Fibroblast of villous mesenchyme (primary cell): ENCODE measurements at places on chromosomes 4 and X. TPM values are rescaled to one million over a fixed set of nuclear protein-coding genes. Genes with fewer than 3 reads are reported as not detected.

Gene PPARGC1A
- total RNA-seq = 0.32 and 0.86 TPM in 2 replicates

Gene HSD17B13
- total RNA-seq = under 0.01 TPM in 1 of 2 replicates, not detected in the other

Gene GLRA2
- 0.32 TPM in 1 of 2 replicates, not detected in the other for total RNA-seq

Gene PABPC4L
- 9.1 and 12.2 TPM in 2 replicates for total RNA-seq

Gene HS3ST1
- not detected in 2 replicates for total RNA-seq

Gene PHKA1
- 7.4 and 8.6 TPM in 2 replicates for total RNA-seq

Gene NSD2
- total RNA-seq = 61.5 and 67.8 TPM in 2 replicates

Gene RASGEF1B
- total RNA-seq = 0.32 TPM in 1 of 2 replicates, not detected in the other

Gene PCDH7
- 53.1 and 122 TPM in 2 replicates for total RNA-seq

Gene RTL3
- under 0.01 and 0.32 TPM in 2 replicates for total RNA-seq

Gene JCHAIN
- 0.64 and 2.6 TPM in 2 replicates for total RNA-seq

Gene H2BW2
- total RNA-seq = not detected in 2 replicates

Gene MAGEA2B
- total RNA-seq = not detected in 2 replicates

Gene FDCSP
- total RNA-seq = not detected in 2 replicates
